Stimulated activated CD8-positive, alpha-beta memory T cell treated with anti-CD3 and anti-CD28 coated beads, Interleukin-4, amount 100 ng/mL, for 1 hour (primary cell): ENCODE measurements at places on chromosomes 11 and 22.

- no peak for DNase-seq
Measured at GRCh38 chr11:133560472-133560855, 28.2 kb upstream of the OPCML start.

DNA sequence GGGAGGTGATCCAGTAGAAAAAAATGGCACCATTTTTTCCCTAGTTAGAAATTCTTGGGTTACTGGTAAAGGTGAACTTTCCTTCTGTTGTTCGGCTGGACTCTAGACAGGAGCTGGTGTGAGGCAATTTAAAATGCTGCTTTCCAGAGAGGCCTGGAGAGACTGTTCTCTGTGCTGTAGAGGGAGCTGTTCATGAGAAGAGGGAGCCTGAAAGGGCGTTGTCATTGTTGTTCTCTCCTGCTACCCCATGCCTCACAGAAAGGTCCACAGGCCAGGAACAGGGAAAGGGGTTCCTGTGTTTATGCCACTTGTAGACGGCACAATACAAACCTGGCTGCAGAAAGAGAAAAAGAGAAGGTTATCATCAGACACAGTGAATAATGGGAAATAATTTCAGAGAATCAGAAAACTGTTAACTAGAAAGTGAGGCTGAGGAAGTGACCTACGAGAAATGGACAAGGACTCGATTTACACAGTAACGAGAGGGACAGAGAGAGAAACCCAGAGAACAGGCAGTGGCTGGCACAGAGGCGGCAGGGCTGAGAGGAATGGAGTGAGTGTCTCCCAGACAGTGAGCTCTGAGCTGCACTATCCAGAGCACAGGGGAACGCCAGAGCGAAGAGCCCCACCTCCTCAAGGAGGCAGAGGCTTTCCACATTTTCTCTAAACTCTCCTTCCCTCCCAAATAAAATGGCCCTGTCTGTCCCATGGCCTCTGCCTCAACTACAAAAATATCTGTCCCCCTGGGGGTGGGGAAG is 109.2 kb downstream of the RRM1 start:
- DNase-seq, result no peak

- DNase-seq, result no peak
Measured at GRCh38 chr11:57197762-57198161, 16.0 kb downstream of the LRRC55 start.

DNA sequence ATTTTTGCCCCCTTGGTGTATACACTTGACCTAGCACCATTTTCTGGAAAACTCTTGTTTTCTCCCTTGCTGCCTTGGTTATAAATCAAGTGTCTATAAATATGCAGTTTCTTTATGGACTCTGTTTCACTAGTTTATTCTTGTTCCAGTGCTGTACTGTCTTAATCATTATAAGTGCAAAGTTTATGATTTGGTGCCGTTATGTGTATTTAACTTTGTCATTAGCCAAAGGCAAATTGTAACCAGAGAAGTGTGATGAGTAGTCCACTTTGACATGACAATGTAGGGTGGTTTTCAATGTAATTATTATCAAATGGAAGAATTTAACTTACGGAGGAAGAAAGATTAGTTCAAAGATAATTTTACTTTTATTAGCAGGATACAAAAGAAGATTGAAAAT is 40.3 kb downstream of the SPECC1L start:
- DNase-seq, result no peak
